ENCODE measurements at places on chromosomes 6 and 20.

DNA sequence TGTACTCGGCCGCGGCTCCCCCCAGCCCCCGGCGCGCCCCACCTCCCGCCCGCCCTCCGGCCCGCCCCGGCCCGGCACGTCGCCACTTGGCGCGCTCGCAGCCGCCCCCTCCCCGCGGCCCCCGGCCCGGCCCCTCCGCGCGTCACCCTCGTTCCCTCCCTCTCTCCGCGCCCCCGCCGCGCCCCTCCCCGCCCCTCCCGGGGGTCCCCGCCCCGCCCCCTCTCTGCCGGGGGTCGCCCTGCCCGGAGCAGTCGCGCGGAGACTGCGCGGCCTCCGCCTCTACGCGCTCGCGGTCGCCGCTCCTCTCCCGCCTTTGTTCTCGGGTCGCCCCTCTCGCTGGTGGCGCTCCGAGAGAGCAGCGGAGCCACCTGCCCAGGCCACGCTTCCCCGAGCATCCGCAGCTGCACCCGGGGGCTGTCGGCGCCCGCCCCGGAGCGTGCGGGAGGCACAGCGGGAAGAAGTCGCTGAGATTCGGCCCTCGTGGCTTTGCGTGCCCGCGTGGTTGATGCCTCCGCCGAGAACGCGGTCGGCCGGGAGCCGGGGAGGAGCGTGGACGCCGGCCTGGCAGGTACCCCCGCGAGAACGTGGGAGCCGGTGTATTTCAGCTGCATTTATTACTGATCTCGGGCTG lies at the start of gene PHF10:
Gene PHF10 (minus strand): TSS at position 7 of the 631 bp plus-strand sequence. CDS start 569 bp downstream, outside the sequence.
- no peak for DNase-seq

DNA sequence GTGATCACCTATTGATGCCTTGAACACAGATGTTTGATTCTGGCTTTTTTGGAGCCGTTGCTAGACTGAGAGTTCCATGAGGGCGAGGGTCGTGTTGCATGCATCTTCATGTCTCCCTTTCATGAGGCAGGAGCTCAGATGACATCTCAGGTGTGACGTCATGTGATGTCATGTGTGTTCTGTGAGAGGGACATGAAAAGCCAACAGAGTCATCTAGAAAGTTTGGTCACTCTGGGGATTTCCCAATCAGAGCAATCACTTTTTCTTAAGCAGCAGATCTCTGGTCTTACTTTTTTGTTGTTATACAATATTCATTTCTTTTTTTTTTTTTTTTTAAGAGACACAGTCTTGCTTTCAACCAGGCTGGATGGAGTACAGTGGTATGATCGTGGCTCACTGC lies 411.8 kb downstream of the PREX1 start:
- no peak for DNase-seq

DNA sequence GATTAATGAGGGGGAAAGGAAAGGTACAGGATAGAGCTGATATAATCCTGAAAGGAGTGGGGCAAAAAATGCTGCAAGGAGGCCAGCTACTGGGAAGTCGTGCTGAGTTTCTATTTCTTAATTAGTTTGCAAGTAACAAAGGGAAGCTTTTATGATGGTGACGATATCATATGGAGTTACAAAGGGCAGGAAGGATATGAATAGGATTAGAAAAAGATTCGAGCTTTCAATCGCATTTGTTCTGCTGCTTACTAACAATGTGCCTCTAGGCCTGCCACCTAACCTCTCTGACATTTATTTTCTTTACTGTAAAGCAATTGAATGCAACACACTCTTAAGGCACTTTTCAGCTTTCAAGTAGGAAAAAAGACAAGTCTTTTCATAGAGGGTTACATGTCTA lies 219.2 kb downstream of the CLVS2 start:
- DNase-seq: no peak

DNA sequence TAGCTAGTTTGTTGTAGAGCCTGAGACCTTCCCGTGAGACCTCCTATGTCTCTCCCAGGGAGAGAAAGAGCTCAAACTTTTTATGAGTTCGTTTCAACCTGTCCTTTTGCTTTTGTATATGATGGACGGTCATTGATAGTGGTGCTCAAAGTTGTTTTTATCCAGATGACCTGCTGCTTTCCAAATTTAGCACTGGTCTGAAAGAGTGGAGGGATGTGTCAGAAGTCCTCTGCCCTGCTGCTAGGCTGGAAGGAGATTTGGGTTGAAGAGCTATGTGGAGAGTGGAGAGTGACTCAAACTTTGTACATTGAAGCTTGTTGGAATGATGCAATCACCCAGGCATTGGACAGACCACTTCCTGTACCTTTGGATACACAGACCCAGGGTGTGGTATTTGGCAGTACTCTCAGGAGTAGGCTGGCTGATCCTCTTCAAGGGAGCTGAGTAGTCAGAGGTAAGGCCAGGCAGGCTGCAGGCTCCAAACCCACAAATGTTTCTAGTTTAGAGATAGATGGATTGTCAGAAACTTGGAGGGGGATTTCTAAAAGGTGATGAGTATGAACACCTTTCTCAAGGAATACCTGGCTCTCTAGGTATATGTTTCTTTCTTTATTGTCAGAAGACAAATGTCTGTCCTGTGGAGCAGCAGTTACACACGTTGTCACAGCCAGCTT lies 49.4 kb upstream of the RREB1 start:
- no peak for DNase-seq

DNA sequence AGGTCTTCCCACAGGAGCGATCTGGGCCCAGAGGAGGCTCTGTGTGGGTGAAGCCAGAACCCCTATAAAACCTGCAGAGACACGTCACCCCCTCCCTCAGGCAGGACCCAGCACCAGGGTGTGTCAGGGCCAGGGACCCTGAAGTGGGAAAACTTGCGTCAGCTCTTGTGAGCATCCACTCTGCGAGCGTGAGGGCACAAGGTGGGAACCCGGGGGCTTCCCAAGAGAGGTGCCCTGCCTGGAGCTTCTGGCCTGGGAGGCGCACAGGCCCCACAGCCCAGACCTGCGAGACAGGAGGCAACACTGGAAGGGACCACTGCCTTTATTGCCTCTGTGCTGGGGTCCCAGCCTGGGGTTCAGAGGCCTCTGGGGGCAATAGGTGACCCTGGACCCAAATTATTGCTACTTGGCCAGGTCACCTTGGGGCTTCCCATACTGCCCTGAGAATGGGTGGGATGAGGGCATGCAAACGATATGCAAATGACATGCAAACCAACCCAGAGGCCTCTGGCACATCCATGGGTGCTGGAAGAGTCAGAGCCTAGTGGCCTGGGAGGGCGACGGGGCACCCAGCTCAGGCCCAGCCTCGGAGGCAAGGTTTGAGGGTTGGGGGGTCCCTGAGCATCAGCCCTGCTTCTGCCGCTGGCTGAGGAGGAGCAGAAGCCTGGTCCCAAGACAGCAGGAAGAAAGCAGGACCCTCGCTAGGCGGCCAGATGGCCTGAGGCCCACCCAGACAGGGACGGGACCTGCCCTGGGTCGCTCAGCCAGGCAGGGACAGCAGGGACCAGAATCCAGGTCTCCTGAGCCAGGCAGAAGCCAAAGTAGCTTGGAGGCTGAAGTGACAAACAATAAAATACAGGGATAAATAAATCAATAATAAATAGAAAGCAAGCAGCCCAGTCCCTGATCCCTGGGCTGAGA lies 5.1 kb upstream of the C20orf144 start:
- no peak for DNase-seq

DNA sequence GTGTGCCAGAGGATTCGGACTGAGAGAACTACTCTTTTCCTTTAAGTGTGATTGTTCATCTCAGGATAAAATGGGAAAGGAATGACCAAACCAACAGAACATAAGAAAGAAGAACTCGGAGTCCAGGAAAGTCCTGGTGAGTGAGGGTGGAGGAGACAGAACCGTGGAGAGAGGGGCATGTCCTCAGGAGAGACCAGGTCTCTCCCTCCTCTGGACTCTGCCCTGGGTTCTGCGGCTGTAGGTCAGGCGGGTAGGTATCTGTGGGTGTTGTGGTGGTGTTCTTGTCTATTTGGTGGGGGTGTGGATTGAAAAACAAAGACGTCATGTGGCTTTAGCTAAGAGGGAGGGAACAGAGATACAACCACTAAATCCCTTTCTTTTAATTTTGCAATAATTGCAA lies 29.1 kb upstream of the AGPAT4 start:
- DNase-seq: no peak

DNA sequence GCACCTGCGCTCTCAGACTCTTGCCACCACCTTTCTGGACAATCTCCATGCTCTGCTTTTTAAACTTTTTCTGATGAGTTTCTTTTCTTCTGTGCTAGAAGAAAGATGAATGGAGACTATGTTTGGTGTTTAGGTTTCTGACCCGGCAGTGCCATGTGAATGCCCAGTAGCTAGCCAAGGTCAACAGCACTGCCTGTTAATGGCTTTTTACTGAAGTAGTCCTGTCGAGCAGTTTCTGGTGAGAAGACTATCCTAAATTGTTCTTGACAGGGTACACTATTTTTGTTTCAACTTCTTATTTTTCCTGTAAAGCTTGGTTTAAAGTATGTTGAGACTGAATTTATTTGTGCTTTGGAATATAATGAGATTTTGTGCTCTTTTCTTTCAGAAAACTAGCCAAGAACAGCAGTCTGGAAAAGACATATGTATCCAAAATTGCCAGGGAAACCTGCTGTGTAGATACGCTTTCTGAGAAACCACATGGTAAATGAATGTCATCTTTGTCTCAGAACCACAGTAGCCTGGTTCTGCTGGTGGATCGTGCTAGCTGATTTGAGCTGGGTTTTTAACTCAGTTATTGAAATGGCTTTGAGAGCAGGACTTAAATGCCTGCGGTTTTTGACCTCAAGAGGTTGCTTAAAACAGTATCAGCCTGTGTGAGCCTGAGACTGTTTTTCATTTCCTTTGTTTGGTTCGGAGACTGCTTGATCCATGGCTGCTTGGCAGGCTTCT lies 48.1 kb downstream of the KCNS1 start:
- DNase-seq: no peak

GRCh38 chr6:150966786-150967185 lies 101.3 kb downstream of the MTHFD1L start:
- DNase-seq: no peak

GRCh38 chr6:39366931-39367618 lies 44.6 kb upstream of the KCNK16 start:
- DNase-seq: no peak
